Thoracic aorta (tissue), 2 donors: ENCODE measurements at places on chromosomes 12 and 14. TPM values are rescaled to one million over a fixed set of nuclear protein-coding genes. Genes with fewer than 3 reads are reported as not detected.

DNA sequence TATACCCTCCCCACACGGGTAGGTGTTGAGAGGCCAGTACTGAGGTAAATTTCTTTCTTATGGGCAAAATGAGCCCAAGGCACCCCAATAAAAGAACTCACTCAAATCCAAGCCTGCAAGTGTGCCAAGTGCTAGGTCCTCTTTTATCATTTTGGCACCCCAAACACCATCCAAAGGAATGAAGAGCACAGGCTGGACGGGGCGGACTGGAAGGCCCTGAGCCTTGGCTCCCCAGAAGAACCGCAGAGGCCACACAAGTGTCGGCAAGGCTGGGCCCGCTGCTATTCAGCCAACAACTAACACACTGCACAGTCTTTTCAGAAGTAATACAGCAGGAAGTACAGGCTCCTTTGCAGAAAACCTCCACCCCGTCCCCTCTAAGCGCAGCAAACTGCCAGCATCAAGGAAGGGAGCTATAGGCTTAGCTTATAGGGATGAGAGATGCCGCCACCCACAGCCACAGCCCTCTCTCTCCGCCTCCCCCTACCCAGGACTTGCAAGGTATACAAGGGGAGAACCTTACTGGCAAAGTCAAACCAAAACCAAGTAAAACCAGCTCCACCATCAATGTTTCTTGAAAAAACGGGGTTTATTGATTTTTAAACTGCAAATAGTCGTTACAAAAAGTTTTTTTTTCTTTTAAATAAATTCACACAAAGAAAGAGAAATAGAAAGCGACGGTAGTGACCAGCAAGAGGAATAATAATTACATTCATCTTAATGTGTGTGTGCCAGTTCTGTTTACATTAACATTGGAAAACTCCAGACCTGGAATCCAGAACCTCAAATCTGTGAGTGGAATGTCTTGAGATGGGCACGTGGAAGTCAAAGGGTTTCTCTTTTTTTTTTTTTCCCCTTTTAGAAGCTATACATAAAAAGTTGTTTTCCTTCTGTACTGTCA lies 5.5 kb downstream of the ZFP36L1 start:
- no peak for DNase-seq

DNA sequence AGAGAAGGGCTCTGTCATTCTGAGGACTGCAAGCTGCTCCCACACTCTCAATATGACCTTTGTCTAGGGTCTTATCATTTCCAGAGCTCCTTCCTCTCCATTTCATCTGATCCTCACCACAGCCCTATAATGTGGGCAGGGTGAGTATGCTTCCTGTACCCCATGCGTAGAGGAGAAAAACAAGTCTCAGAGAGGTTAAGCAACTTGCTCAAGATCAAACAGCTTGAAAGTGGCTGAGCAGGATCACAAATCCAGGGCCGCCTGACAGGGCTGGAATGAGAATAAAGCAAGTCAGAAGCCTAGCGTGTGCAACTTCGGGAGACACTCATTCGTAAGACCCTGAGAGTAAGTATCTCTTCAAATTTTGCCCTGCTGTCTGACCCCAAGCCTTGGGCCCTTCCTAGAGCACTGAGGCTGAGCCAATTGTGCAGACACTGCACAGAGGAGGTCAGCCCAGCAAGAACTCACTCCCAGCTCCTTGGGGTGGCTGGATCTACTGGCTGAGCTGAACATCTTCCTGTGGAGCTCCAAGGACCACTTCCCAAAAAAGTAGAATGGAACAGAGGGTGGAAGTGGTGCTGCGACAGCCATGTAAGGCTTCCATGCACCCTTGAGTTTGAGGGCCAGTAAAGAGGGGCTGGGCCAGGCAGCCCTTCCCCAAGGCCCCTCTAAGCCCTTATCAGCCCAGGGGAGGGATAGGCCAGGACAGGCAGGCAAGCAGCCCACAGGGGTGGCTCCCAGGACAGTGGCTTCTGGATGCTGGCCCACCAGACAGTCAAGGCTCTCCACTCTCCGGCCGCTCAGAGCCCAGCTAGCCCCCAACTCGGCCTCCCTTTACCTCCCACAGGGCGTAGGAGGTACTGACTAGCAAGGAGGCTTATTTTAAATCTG lies 10.5 kb downstream of the ZFP36L1 start:
- no peak for DNase-seq

DNA sequence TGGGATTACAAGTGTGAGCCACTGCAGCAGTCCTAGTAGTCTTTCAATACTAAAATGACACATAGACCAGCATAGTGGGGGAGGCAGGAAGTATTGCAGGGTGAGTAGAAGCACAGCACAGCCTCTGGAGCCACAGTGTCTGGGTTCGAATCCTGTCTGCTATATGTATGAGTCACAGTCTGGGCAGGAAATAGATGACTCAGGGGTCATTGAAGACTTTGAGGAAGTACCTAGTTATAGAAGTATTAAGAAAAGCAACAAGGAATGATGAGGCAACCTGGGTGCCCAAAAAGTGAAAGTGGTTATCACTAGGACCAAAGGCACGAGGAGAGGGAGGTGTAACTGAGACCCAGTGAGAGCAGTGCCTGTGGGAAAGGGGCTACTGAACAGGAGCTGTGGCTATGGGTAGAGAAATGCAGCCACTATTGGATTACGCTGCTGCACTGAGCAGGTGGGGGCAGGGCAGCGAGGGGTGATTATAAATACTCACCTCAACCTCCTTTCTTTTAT lies 124.0 kb downstream of the PDE3A start:
- peak; percentile 31 for DNase-seq

DNA sequence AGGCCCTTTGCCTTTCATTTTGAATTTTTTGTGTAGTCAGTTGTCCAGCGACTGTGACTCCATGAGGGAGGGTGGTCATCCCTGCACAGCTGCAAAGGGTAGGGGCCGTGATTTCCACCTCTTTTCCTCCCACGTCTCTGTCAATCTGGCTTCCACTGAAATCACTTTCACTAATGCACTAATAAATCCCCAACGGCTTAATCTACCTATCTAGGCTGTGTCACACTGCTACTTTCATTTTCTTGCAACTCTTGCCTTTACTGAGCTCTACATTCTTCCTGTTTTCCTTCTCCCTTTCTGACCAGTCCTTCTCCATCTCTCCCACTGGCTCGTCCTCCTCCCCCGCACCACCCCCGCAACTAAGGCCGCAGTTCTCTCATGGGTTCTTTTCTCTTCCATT lies 212.3 kb upstream of the FOXN3 start:
- DNase-seq, result no peak

GRCh38 chr12:4213471-4213870 lies 60.1 kb upstream of the CCND2 start:
- DNase-seq, result no peak

- no peak for DNase-seq
Observed at GRCh38 chr12:7162691-7163114, 26.8 kb upstream of the PEX5 start.

DNA sequence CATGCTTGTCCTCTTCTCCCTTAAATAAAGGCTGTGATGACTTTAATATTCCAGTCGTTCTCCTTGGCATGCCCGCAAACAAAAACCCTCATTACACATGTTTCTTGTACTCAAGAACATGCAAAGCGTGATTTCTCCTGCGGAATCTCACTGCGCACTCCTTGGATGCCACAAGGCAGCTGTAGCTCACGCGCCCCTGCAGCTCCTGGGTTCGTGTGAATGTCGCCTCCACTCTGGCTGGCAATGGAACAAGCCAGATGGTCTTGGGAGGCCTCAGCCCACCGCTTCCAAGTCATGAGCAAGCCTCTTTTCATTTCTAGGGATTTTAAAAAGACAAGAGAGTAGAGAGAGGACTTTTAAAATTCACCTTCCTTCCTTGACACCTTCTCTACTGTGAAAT lies 403.8 kb downstream of the PCNX1 start:
- no peak for DNase-seq

DNA sequence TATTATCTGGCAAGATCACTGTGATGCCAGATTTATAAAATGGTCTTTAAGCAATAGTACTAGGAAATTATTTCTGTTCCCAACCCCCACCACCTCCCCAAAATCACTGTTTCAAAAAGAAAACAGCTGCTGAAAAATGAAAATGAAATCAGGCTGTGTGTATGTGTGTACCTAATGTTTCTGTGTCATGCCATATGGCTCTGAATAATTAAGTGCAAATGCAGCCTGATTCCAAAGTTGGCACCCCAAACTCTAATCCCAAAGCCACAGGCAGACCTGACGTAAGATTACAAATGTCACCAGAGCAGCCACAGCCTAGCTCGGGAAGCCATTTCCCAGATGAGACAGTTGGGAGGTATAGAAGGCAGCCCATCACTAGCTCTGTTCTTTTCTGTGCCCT lies 175.5 kb downstream of the MED13L start:
- DNase-seq, result no peak

DNA sequence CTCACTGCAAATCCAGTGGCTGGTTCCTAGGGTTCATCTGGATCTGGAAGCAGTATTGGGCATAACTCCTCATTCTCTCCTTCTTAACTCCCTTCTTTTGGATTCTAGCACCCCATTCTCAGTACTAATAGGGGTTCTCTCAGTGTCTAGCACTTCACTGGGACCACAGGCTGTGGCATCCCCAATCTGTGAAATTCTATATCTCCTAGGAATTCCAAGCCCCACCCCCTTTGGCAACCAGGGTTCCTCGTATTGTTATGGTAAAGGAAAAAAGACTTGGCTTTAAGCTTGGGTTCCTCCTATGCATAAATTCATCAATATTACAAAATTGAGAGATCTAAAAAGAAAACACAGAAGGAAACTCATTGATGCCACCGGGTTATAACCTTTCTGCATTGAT lies 45.0 kb upstream of the FBXO21 start:
- no peak for DNase-seq

- DNase-seq, result no peak
Observed at GRCh38 chr12:130161261-130162243, 712 bp upstream of the FZD10 start.

DNA sequence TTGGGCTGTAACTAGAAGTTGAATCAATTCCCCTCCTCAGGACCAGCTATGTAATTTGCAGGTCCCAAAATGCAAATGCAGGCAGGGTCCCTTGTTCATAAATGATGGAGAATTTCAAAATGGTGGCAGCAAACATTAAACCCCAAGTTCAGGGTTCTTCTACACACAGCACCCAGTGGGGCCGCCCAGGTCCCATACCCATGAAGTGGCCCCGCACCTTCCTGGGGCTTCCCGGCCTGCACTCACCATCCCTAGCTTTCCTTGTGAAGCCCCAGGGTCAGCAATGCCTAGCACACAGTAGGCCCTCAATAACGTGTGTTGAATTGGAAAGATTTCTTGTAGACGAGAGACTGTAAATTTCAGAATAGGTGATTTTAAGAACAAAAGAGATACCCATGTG lies 76.0 kb downstream of the NTF3 start:
- no peak for DNase-seq

DNA sequence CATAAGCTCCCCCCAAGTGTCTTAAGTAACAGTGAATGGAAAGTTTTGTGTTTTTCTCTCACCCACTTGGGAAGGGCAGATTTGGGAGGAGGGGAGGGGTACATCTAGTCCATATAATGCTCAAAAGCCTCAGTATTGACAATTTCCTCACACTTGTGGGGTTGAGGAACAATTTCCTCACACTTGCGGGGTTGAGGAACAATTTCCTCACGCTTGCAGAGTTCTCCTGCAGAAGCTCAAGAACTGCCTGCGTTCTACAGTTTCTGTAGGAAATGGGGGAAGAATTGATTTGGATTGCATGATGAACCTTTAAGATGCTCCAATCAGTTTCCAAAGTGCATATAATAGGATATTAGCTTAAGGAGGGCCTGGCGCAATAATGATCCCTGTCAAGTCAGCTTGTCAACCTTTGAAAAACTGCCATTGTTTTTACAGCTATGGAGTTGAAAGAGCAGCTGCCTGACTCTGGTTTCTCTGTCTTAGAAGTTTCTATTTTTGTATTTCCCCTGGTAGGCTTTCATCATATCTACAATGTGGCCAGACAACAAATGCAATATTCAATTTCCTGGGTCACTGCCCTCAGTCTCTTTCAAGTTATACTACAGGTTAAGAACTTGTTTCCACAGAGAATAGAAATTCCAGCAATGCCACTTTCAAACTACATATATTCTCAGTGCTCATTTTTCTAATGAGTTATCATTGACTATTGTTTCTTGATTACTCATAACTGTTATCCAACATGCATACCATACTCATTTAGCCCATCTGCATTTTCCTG lies 66.5 kb downstream of the PLEKHG7 start:
- DNase-seq, result no peak

- no peak for DNase-seq
Observed at GRCh38 chr12:132537049-132537448, 47.1 kb downstream of the FBRSL1 start.

DNA sequence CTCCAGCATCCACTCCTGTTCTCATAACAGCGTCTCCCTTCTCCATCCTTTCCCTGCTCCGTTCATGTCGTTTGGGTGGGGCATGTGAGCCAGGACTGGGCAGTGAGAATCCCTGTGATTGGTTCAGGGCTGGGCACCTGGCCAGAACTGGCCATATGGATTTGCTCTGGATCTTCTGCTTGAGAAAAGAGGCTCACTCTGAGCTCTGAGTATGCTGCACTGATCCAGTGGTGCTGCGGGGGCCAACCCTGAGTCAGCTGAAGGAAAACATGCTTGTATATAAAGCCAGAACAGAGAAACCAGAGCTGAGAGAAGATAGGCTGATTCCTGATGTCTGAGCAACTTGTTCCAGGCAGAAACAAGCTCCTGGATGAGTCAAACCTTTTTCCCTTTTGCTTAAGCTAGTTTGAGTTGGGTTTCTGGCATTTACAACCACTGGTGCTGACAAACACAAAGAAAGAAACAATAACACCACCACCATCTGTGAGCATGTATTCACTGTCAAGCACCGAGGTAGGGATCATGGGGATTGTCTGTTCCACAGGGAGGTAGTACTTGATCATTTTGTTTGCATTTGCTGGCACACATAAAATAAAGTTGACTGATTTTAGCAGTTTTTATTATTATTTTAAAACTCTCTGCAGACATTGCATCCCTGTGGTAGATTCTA lies 14.0 kb upstream of the HPD start:
- no peak for DNase-seq

DNA sequence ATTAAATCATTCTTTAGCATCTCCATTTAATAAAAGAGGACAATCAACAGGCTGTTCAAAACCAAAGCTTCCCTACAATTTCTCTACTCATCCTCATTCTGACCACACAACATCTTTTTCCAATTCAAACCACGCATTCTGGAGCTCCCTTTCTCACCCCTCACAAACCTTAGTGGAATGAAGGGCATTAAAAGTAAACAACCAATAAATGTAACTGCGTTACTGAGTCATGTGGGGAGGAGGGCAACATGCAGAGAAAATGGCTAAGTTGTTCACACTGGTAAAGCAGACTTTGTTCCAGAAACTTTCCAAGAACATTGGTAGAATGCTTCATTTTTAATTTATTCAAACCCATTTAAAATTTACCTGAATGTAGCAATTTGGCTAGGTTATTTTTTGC lies 19.6 kb downstream of the SOX5 start:
- no peak for DNase-seq

TMEM233 gene
- total RNA-seq, result 2.7 TPM

ADAM20 gene
- total RNA-seq, result 1.9 TPM

TDP1 gene
- 11.2 TPM for total RNA-seq

NTS gene
- not detected for total RNA-seq

SSTR1 gene
- total RNA-seq, result 0.85 TPM

SMOC1 gene
- 29.8 TPM for total RNA-seq

ARL6IP4 gene
- 173 TPM for total RNA-seq
